Caco-2 (cell line): ENCODE measurements at places on chromosomes 4 and X. TPM values are rescaled to one million over a fixed set of nuclear protein-coding genes. Genes with fewer than 3 reads are reported as not detected.

DNA sequence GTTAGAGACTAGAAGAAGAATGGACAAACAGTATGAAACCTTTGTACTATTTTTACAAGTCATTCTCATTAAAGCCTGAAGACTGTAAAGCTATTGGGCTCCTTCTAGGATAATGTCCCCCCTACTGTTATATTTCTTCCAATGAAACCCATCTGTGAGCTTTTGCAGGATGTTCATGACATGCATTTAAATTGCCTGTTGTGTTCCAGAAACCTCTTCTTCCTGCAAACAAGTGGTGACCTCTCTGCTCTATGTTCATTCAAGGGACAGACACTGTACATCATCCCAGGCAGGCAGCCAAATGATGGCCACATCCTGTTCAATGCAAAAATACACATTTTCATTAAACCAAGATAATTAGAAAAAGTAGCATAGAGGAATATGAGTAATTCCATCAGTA, 128.0 kb downstream of the C4orf33 start:
- no peaks in the 10 kb centered on the region for H3K4me1 ChIP-seq
- H3K4me3 ChIP-seq, result no peak overlapping the region
- no peaks in the 10 kb centered on the region for H3K36me3 ChIP-seq
- no peak for DNase-seq
- H3K27me3 ChIP-seq, result no peaks in the 10 kb centered on the region

DNA sequence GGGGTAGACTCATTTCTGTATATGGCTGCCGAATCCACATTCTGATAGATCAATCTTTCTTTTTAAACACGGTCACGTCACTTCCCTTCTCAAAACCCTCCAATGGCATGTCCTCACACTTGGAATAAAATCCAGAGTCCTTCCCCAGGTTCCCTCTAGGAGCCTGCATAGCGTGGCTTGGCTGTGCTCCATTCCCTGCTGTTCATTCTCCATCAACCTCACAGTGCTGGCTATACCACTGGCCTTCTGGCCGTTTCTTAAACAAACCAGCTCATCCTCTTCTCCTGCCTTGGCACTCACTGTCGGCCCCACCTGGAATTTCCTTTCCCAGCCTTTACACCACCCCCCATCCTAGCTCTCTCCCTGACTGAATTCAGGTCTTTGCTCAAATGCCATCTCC, 77.1 kb downstream of the RBM47 start:
- no peaks in the 10 kb centered on the region for H3K36me3 ChIP-seq
- H3K27me3 ChIP-seq, result no peaks in the 10 kb centered on the region
- H3K27ac ChIP-seq, result no peak overlapping the region
- no peak for DNase-seq
- no peak overlapping the region for H3K4me3 ChIP-seq
- peaks cover 24% of the 10 kb centered on the region for H3K4me1 ChIP-seq

DNA sequence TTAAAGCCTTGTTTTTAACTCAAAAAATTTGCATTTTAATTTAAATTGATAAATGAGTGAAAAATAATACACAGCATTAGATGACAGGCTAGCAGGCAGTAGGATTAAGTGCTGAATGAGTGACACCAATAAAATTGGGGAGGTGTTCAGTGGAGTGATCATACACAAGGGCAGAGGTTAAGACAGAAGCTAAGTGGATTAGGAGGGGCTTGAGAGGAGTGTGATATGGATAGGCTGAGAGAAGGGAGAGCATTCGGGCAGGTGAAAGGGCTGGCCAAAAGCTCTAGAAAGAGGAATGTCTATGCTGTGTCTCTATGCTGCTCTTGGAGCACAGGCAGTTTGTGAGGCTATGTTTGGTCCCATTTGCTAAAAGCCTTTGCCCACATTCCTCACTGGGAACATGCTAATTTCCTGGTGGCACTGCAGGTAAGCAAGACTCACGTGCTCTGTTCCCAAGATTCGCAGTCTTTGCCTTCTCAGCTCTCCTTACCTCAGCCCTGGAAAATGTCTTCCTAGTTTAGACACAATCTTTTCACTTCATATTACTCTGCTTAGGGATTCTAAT, 52.8 kb upstream of the CCSER1 start:
- no peak for DNase-seq
- H3K4me3 ChIP-seq, result no peak overlapping the region
- H3K4me1 ChIP-seq, result no peaks in the 10 kb centered on the region
- H3K27me3 ChIP-seq, result no peaks in the 10 kb centered on the region

GRCh38 chr4:140174543-140174942, 20.6 kb upstream of the MAML3 start:
- no peak overlapping the region for H3K27ac ChIP-seq
- no peaks in the 10 kb centered on the region for H3K4me1 ChIP-seq
- H3K36me3 ChIP-seq, result no peaks in the 10 kb centered on the region
- no peak overlapping the region for H3K4me3 ChIP-seq

DNA sequence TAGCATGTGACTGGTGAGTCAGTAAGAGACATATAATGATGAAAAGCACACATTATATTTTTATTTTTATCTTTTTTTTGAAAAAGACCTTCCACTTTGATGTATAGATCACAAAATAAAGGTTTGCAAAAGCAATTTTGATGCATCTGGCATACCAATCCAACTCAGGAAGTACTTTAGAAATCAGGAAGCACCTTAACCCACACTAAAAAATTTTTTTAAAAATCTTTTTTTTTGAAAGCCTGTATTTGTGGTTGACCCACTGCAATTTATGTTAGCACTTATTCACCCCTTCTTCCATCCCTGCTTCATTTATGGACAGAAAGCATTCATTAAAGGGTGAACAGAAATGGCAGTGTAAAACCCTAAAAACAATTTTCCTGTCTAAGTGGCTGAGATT, 16.6 kb downstream of the TMEM255A start:
- no peaks in the 10 kb centered on the region for H3K27me3 ChIP-seq
- H3K27ac ChIP-seq, result no peak overlapping the region
- H3K4me1 ChIP-seq, result no peaks in the 10 kb centered on the region
- no peak overlapping the region for H3K4me3 ChIP-seq

- DNase-seq, result no peak
- no peaks in the 10 kb centered on the region; the same call in 1 of the 2 replicates for H3K27me3 ChIP-seq
- H3K36me3 ChIP-seq, result no peaks in the 10 kb centered on the region
- H3K4me1 ChIP-seq, result no peaks in the 10 kb centered on the region
- H3K27ac ChIP-seq, result no peak overlapping the region
Measured at GRCh38 chr4:55186700-55187099, 61.3 kb upstream of the KDR start.

- H3K27me3 ChIP-seq, result no peaks in the 10 kb centered on the region
- H3K36me3 ChIP-seq, result no peaks in the 10 kb centered on the region
- no peaks in the 10 kb centered on the region for H3K4me1 ChIP-seq
- H3K4me3 ChIP-seq, result no peak overlapping the region
- no peak overlapping the region for H3K27ac ChIP-seq
Measured at GRCh38 chrX:151180400-151180799, 4.0 kb downstream of the GPR50 start.

DNA sequence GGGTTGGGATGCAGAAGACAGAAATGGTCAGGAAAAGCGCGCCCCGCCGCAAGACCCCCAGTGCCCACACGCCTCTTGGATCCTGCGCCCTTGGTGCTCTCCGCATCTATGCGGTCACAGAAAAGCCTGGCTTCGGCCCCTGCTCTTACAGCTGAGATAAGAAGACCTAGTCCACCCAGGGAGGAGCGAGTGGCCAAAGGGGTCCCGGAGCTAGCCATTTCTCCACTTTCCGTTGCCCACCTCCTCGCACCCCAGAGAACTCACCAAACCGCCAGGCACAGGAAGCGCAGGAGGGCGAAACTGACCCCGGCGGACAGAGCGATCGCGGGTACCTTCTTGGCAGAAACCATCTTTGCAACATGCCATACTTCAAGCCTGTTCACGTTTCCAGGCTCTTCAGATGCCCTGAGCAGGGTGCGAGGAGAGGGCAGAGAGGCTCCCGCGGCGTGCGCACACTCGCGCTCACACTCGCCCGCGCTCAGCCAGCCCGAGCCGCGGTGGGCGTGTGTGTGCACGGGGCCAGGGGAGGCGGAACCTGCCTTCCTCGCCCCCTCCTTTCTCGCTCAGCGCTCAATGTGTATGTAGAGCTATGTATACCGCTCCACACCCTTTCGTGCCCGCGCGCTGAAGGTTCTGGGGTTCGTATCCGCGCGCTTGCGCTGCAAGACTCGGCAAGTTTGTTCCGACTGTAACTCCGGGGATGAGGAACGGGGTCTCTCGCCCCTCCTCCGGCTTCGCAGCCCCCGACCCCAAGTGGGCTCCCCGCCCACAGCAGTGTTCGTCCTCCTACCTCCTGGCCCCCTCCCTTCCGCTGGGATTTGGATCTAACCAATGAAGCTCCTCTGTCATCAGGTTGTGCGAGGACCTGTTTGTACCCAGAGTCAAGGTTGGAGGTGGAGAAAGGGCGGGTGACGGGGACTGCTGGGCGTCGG, at the start of gene GABRA4:
Gene GABRA4, minus strand, starts transcription at position 507 of the 932 bp plus-strand sequence. Its CDS starts 157 bp downstream, at position 350.
- no peak within 1 kb of the TSS for H3K27ac ChIP-seq
- no peaks in the 10 kb centered on the region for H3K36me3 ChIP-seq
- no peaks in the 10 kb centered on the region; the same call in 1 of the 2 replicates for H3K4me1 ChIP-seq
- peak; percentile 29 for DNase-seq
- peak within 1 kb of the TSS; percentile 48 for H3K4me3 ChIP-seq
- no peaks in the 10 kb centered on the region for H3K27me3 ChIP-seq

DNA sequence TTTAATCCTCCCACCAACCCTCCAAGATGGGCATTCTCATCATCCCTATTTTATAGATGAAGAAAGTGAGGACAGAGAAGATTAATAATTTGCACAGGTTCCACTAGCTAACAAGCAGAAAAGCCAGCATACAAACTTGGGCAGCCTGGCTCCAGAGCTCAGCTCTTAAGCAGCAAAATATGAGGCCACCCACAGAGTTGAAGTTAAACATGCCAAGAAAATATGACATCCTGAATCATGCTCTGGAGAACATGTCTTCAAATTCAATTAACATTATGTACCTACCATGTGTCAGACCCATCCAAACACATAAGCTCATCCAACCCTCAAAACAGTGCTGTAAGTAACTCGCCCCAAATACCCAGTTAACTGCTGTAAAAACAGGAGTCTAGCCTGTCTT, 33.9 kb downstream of the USP46 start:
- no peak overlapping the region for H3K4me3 ChIP-seq
- no peaks in the 10 kb centered on the region; the same call in 1 of the 2 replicates for H3K36me3 ChIP-seq
- no peak for DNase-seq
- no peak overlapping the region for H3K27ac ChIP-seq
- no peaks in the 10 kb centered on the region for H3K4me1 ChIP-seq

DNA sequence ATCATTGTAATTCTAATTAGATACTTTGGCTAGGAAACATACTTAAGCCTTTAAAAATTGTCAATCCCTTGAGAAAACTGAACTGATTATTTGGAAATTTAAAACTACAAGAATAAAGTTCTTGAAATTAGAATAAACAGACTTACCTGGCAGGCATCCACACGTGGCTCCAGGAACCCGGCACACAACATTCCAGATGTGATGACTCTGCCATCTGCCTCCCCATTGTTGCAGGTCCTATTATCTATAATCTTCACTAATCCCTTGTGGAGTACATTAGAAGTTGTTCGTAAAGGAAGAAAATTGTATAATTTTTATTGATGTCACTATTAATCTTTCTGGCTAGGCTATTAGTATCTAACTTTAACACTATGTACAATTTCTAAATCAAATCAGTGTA, 16.2 kb upstream of the GNRHR start:
- DNase-seq, result no peak
- no peak overlapping the region for H3K4me3 ChIP-seq
- no peaks in the 10 kb centered on the region for H3K27me3 ChIP-seq
- H3K27ac ChIP-seq, result no peak overlapping the region
- no peaks in the 10 kb centered on the region for H3K4me1 ChIP-seq
- H3K36me3 ChIP-seq, result no peaks in the 10 kb centered on the region

DNA sequence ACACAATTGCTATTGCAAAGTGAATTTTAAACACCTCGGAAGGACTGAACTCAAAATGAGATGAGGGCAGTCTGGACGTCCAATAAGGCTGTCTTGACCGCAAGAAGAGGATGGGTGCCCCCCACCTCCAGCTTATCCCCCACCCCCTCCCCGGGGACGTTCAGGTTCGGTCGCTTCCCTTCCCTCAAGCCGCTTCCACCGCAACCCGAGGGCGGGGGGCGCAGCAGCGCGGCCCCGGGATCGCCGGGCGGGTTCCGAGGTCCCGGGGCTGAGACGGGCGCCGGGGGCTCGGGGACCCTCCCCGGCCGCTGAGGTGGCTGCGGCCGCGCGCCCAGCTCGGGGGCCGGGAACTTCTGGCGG, 480 bp downstream of the USP46 start:
- no peak for DNase-seq
- H3K4me1 ChIP-seq, result peaks cover 16% of the 10 kb centered on the region; the same call in 1 of the 2 replicates
- H3K27me3 ChIP-seq, result no peaks in the 10 kb centered on the region
- H3K4me3 ChIP-seq, result peak overlapping the region; percentile 77

- H3K36me3 ChIP-seq, result no peaks in the 10 kb centered on the region
- H3K27me3 ChIP-seq, result no peaks in the 10 kb centered on the region
- H3K4me3 ChIP-seq, result no peak overlapping the region
Measured at GRCh38 chrX:118665204-118665603, 62.2 kb upstream of the IL13RA1 start.

- no peaks in the 10 kb centered on the region for H3K4me1 ChIP-seq
- peak; percentile 38 for DNase-seq
- H3K27ac ChIP-seq, result no peak overlapping the region
Measured at GRCh38 chrX:34300871-34301270, 168.8 kb upstream of the FAM47A start.

DNA sequence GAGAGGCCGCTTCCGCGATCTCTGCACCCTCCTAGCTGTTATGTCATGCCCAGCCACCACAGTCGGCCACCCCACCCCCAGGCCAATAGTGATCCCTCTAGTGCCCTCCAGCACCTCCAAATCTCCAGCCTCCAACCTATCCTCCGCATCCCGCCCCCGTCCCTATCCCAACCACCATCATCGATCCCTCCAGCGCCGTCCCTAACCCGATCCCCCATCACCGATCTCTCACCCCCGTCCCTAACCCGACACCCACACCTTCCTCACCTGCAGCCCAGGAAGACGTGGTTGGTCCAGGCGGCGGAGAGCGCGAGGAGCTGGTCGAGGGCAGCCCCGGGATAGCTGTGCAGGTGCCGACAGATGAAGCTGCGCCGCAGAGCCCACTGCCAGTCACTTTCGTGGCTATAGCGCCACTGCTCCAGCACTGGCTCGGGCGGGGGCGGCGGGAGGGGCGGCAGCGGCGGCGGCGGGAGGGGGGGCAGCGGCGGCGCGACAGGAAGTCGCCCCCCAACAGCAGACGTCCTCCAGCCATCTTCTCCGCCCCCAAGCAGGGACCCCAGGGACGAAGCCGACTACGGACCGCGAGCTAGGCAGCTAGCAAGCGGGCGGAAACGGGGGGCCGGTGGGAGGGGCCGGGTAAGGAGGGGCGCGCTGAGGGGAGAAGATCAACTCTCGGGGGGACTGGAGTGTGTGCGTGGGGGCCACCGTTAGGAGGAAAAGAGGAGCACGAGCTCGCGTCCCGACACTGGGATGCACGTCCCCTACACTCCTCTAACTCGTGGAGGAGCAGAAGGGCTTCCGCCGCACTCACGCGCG, 552 bp downstream of the NKRF start:
- H3K27ac ChIP-seq, result peak overlapping the region; percentile 94
- H3K36me3 ChIP-seq, result no peaks in the 10 kb centered on the region
- H3K4me3 ChIP-seq, result peak overlapping the region; percentile 95
- DNase-seq, result peak; percentile 35

Gene KLHL13
- total RNA-seq, result 8.7 and 9.1 TPM in 2 replicates

Gene GPR50
- not detected in 2 replicates for total RNA-seq

Gene GATB
- total RNA-seq, result 20.6 and 29.6 TPM in 2 replicates

Gene TMEM131L
- 20.8 and 20.9 TPM in 2 replicates for total RNA-seq

Gene TXK
- total RNA-seq, result 0.63 and 1.7 TPM in 2 replicates

Gene SH2D1A
- not detected in 2 replicates for total RNA-seq

Gene ARSJ
- total RNA-seq, result 7.3 and 10.1 TPM in 2 replicates

Gene NDP
- 0.37 and 0.48 TPM in 2 replicates for total RNA-seq

Gene P2RY4
- total RNA-seq, result 0.18 TPM in 1 of 2 replicates, not detected in the other

Gene MCTS1
- 50.5 and 55.8 TPM in 2 replicates for total RNA-seq
